ENCODE measurements at places on chromosomes 3 and 15.

DNA sequence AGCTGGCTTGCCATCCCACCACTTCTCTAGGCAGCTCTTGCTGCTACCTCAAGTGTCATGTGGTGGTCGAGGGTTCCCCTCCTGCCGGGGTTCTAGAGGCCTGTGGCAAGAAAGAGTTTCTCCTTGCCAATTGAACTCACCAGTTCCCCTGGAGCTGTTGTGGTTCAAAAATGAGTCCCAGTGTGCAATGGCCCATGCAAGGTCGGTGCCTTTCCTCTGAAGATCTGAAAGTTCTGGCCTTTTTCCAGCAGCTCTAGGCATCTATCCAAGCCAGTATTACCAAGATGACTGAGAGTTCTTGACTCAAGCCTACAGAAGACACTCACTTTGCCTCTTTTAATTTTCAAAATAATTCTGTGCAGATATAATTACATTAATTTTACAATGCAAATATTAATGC, 163.6 kb downstream of the KCNMB2 start:
- DNase-seq = no peak

GRCh38 chr3:6928064-6928463, 67.1 kb downstream of the GRM7 start:
- no peak for DNase-seq

GRCh38 chr3:33467786-33468185, 27.6 kb upstream of the UBP1 start:
- DNase-seq = no peak

DNA sequence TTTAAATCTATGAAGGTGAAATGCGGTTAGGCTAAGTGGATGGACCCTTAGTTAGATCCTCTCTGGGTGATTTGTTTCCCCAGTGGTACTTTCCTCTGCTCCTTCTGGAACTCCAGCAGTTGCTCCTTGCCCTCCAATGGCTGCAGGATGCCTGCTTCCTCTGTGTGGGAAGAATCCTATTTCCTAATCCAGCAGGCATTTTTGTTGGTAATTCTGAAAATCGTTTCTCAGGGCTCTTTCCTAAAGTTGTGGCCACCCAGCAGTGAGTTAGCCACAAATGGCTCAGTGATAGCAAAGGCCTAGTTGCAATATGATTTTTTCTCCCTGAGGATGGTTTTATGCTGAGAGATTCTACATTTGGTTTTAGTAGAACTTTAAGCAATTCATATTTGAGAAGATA, 332.3 kb upstream of the C2CD4B start:
- DNase-seq = no peak

GRCh38 chr15:87817553-87817952, 439.0 kb downstream of the NTRK3 start:
- no peak for DNase-seq

DNA sequence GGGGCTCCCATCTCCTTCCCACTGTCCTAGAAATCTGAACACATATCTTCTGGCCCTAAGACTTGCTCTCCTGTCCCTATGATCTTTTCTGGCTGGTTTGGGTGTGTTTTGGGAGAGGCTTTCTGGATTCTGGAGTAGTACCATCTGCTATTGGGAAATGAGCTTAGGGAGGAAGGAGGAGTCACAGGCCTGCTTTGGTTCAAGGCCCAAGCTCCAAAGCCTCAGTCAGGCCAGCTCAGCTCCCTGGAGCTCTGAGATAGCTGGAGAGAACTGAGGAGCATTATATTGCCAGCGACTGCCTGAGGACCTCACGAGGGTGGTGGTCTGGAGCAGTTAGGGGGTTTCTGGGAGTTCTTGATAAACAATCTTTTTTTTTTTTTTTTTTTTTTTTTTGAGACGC, 18.7 kb downstream of the RASGRF1 start:
- no peak for DNase-seq

GRCh38 chr3:189172668-189173419, 1.1 kb downstream of the TPRG1 start:
- DNase-seq = no peak

DNA sequence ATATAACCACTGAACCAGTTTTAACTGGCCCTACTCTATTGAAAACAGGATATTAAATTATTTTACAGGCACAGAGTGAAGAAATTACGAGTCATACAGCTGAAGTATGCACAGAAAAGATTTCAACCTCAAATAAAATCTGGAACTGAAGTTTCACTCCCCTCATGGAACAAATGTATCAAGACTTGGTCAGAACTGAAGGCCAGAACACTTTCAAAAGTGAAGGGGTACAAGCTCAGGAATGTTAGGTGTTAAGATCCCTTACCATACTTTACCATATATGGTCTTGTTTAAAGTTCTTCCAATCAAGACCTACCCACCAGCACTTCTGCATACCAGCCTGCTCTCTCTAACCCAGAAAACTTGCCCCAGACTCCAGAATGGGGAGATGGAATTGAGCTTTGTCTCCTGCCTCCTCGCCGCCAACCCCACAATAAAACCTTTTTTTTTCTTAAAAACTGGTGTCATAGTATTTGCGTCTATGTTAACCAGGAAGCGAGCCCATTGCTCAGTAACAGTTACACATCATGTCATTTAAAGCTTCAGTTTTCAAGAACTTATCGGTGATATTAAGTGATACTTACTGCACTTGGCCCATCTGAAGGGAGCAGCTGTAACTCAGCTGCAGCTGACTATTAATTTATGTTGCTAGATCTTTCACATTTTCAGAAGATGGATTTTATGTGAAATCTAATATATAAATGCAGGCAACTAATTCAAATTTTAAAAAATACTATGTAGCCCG, 59.9 kb downstream of the OXSM start:
- DNase-seq = no peak

DNA sequence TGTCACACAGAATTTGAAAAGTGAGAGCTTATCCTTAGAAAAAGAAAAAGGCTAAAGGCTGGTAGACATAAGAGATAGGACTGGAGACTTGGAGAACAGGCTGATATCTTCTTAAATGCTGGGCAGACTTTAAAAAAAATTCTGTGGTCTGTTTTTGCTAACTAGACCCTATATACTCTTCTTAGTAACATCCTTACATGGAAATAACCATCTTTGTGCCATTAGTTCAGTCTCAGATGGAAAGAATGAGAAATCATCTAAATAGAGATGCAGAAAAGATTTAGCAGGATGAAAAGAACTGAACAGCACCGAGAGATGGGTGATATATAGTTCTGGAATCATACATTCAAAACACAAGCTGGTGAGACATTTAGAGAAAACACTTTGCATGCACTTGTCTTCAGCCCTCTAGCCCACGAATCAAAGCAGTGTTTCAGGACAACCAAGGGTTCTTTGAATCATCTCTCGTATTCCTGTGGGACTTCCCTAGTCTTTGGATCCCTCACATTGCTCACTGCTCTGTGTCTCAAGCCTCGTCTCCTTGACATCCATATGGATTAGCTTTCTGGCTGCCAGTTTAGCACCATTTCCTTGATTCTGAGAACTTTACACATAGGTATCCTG, 93.0 kb upstream of the LYSMD4 start:
- DNase-seq = no peak

- no peak for DNase-seq
Measured at GRCh38 chr3:178950676-178951075, 120.9 kb downstream of the ZMAT3 start.

- DNase-seq = no peak
Measured at GRCh38 chr3:129601713-129602112, 4.8 kb downstream of the PLXND1 start.

GRCh38 chr15:90495067-90495466, 34.7 kb upstream of the CRTC3 start:
- DNase-seq = no peak

- no peak for DNase-seq
Measured at GRCh38 chr3:81743096-81744025, 18.1 kb downstream of the GBE1 start.

DNA sequence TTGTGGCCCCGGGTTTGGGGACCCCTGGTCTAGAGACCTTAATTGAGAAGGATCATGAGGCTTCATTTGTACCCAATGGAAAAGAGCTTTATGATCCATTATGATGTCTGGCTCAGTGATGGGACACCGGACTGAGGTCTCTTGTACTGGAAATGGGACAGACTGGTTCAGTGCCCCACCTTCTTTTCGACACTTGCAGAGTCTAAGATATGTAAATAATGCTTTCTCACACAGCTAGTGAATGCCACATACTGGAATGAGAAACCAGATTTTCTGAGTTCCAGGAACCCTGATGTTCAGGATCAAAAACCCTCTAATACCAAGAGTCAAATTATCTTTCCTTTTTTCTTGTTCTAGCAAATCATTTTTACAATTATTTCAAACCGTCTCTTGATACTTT, 116.3 kb upstream of the ARPP21 start:
- DNase-seq = no peak

DNA sequence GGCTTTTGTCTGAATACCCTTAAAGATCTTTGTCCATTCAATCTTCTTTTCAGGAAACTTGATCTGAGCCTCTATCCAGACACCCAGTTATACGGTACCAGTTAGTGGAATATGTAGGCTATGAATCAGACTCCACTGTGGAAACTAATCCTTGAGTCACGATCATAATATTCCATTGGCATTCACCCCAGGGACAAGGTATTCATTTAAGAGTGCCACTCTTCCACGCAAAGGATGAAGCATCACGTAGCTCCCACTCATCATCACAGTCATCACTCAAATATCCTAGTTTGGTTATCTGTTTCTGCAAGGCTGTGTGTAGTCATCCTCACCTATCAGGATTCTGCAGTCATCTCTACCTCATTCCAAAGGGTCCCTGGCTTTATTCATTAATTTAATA, 85.6 kb downstream of the NEDD4 start:
- peak; percentile 3 for DNase-seq

GRCh38 chr15:46394463-46394862, 759.6 kb downstream of the SQOR start:
- peak; percentile 15 for DNase-seq

DNA sequence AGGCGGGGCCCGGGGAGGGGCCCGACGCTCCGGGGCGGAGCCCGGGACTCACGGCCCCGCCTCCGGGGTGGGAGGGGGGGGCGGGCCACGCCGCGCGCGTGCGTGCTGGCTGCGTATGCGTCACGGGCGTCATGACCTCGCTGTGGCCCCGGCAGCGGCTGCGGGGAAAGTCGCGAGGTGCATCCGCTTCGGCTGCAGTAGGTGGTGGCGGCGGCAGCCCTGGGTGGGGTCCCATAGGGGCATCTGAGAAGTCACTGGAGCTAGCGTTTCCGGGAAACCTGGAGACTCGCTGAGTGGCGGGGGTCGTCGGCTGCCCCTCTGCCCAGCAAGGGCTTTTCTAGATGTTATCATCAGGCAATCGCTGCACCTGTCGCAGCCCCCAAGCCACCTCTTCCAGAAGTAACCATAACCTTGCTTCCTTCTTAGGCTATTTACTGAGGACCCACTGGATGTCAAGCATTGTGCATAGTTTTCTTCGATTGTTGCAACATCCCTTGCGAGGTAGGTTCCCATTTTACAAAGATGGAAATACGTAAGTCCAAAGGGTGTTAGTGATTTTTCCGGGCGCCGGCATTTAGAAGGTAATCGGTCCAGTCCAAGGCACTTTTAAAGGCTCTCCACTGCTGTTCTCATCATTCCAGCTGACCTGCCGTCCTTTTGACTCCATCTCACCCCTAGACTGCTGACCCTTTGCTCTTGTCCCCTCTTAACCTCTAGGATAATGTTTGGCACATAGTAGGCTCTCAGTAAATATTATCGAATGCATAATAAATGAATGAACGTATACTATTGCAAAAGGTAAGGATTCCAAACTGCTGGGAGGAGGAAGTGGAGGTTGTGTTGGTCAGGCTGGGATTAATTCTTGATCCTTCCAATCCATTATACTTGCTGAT, at the start of gene GDPGP1:
GDPGP1 (plus strand) TSS at position 114 of the 893 bp plus-strand sequence. CDS start 6,700 bp downstream, outside the sequence.
- DNase-seq = peak; percentile 100

DNA sequence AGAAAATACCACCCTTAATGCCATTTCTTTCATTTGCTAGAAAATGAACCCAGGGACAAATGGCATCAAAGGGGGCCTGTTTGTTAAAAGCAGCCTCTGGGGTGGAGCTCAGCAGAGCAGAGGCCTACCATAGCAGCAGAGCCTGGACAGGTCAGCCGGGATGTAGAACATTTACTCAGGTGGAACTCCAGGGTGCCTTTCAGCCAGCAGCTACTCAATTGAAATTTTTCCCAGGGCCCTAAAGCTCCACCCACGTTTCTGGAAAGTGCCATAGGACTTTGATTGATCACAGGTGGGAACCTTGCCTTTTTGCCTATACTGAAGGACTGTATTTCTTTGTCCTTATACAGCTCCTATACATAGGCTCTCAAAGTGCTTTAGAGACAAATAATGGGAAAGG, 74.5 kb upstream of the C15orf61 start:
- DNase-seq = no peak

- no peak for DNase-seq
Measured at GRCh38 chr3:37183375-37183831, 9.0 kb upstream of the LRRFIP2 start.

DNA sequence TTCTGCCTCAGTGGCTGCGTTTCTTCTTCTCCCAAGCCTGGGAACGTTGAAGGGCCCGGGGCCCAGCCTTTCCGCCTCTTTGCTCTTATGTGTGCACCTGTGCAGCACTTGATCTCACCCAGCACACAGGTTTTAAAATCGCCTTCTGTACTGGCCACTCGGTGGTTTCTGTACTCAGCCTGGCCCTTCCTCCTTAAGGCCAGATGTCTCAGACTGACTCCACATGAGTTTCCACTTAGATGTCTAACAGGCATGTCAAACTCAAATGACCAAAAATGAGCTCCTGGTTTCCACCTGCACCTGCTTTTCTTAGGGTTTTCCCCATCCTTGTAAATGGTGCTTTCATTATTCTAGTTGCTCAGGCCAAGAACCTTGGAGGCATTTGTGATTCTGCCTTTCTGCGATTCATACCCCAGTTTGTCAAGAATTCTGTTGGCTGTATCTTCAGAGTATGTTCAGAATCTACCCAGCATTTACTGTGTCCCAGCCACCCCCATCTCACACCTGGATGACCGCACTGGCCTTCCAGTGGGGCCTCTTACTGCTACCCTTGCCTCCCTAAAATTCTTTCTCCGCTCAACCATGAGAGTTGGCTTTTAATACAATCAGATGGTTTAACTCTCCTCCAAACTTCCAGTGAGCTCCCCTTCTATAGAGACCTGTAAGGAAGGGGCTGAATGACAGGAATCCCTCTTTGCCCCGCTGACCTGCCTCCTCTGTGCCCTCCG, 2.2 kb upstream of the TRAK1 start:
- DNase-seq = no peak

- no peak for DNase-seq
Measured at GRCh38 chr3:71702131-71703024, 22.8 kb downstream of the EIF4E3 start.
